Kidney (tissue), 22 donors: ENCODE measurements at places on chromosomes 2 and 18.
A peak's percentile ranks its signal among the peaks of the same experiment; 100 is the strongest.

GRCh38 chr2:171319164-171319810 is 114.5 kb downstream of the METTL8 start:
- DNase-seq = no peak

DNA sequence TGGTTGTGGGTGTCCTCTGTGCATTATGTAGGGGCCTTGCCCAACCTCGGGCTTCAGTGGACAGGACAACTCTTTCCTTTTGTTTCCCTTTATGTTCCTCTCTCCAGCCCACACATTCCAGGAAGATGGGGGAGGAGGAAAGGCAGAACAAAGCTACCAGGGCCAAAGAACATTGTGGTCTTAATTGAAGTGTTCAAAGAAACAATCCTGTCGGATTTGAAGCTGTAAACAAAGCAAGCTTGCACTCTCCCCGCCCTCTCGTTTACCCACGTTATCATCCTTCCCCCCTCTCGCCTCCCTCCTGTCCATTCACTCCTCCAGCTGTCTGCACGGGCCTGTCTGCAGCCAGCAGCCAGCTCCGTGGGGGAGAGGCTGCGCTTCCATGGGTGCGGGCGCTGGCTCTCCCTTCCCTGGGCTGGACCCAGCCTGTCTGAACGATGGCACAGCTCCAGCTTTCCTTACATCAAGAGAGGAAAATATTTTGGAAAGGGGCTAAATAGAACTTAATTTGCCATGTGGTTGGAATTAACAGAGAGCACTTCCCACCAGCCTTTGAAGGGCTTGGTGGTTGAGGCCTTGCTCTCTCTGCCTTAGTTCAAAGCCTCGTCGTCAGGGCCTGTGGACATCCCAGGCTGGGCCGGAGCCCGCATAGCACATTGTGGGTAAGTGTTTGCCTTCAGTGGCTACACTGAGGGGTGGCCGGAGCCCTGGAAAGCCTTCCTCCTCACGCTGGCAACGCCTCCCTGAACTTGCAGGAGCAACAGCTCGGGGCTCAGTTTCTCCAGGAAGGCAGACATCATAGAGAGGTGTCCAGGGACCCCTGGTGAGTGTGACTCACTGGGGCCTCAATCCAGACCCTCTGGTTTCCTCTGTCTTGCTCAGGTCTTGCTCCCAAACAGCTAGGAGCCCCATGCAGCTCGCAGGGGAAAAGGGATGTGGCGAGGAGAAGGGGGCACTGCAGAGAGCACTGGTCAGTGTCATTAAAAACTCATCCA is 60.6 kb upstream of the HS6ST1 start:
- peak; percentile 89 for DNase-seq

GRCh38 chr2:65992198-65992554 is 442.7 kb upstream of the MEIS1 start:
- no peak for DNase-seq

DNA sequence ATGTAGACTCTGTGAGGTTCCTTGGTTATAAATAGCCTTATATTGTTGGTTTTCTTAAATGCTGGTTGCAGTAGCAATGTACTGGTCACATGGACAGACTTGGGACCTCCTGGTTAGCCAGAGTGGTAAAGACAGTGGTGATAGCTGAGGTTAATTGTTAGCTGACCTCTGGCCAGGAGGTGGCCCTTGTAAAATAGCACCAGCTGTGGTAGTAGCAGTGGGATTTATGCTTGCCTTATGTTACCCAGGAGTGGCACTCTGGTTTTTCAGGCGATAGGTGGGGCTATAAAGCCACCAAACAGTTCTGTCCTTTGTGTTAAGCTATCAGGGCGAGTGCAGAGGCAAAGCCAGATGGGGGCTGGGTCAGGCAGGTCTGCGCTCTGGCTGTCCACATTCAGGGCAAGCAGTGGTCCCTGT is 94.8 kb upstream of the SRD5A2 start:
- no peak for DNase-seq

DNA sequence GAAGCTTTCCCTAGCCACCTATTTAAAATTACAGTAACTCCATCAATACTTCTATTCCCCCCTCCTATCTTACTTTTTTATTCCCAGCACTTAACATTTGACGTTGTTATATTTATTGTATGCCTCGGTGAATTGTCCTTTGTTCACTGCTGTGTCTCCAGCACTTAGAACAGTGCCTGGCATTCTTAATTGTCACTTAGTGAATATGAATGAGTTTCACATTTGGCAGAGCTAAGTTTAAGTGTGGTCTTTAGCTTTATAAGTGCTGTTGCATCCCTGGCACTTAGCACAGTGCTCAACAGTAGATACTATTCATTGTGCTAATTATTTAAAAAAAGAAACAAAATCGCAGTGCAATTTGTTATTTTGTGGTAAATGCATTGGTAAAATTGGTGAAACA is 1.7 kb downstream of the RMP24 start:
- DNase-seq = no peak

DNA sequence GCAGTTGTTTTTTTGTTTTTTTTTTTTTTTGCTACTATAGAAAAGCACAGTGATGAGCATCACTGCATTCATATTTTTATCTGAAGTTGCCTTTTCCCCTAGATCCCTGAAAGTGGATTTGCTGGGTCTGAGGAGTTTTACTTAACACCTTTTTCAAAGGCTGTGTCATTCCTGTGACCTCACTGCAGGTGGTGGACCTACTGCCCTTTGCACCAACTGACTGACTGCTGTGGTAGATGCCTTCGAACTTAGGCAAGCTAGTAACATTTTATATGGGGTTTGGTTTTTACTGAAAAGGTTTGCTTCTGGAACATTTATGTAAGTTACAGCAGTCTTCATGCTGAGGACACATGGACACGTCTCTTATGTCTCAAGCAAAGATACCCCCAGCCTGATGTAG is 36.2 kb downstream of the SPTBN1 start:
- DNase-seq = no peak
